ENCODE measurements at places on chromosomes 16 and 17.

DNA sequence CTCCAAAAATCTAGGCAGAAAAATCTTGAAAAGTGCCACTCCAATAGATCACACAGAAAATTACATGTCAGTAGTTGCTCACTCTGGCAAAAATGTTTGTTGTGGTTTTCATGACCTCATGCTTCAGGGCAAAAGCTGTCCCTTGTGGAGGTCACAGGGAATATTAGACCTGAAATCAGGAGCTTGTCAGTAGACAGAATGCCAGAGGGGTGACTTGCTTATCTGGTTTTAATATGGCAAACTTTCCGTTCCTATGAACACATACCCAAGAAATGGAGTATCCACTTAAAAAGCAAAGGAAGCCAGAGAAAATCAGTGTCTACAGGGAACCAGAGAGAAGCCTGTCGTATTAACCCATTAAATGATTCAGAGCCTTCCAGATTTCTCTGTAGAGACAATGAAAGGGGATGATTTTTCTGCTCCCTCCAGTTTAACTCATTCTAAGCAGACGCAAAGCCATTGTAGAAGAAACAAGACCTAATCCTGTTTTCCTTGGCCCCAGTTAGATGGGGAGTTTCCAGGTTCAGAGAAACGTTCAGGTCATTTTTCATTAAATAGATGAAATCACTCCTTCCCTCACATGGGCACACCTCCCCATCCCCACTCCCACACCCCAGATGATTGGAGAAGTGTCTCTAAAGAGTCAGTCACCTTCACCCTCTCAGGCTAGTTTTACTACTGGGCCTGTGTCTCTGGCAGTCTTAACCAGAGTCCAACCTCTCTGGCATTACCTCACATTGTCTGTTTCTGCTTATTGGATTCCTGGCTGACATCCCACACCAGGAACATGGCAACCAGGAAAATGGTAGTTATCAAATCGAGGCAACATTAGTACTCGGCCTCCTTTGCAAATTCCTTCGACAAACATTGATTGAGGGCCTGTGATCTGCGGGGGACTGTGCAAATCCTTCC, 6.0 kb downstream of the SOX9 start:
- DNase-seq, result peak; percentile 52

- DNase-seq, result no peak
These were observed 834 bp upstream of the TXNDC11 start for GRCh38 chr16:11743308-11744074.

- no peak for DNase-seq
These were observed 26.4 kb upstream of the SLC7A5 start for GRCh38 chr16:87895641-87896141.

GRCh38 chr17:41322094-41322902, 6.8 kb upstream of the KRTAP17-1 start:
- DNase-seq, result no peak

DNA sequence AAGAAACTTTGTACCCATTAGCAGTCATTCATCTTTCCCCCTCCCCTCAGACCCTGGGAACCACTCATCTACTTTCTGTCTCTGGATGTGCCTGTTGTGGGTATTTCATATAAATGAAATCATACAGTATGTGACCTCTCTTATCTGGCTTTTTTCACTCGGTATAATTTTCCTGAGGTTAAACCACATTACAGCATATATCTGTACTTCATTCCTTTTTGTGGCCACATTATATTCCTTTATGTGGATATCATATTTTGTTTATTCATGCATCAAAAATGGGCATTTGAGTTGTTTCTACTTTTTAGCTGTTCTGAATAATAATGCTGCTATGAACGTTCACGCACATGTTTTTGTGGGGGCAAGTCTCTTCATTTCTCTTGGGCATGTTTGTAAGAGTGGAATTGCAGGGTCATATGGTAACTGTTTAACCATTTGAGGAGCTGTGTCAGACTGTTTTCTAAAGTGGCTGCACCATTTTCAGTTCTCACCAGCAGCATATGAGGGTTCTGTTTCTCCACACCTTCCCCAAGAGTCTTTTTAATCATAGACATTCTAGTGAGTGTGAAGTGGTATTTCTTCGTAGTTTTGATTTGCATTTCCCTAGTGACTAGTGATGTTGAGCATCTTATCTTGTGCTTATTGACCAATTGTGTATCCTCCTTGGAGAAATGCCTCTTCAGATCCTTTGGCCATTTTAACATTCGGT, 3.8 kb downstream of the SNX29 start:
- no peak for DNase-seq

DNA sequence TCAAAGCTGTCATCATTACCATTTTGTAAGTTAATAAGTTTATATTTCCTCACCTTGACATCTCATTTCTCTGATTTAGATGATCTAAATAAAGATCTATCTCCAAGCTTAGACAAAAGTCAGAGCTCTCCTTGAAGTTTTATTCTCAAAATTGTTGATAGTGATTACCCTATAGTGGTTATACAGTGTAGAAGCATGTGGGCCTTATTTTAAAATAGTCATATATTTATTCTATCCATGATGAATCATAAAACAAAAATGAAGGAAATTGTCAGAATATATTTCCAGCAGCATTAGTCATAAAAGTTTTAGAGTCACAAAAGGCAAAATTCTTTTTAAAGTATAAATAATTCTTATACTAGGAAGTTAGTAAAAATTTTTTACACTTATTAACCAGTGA, 49.0 kb downstream of the RHOT1 start:
- DNase-seq, result no peak

DNA sequence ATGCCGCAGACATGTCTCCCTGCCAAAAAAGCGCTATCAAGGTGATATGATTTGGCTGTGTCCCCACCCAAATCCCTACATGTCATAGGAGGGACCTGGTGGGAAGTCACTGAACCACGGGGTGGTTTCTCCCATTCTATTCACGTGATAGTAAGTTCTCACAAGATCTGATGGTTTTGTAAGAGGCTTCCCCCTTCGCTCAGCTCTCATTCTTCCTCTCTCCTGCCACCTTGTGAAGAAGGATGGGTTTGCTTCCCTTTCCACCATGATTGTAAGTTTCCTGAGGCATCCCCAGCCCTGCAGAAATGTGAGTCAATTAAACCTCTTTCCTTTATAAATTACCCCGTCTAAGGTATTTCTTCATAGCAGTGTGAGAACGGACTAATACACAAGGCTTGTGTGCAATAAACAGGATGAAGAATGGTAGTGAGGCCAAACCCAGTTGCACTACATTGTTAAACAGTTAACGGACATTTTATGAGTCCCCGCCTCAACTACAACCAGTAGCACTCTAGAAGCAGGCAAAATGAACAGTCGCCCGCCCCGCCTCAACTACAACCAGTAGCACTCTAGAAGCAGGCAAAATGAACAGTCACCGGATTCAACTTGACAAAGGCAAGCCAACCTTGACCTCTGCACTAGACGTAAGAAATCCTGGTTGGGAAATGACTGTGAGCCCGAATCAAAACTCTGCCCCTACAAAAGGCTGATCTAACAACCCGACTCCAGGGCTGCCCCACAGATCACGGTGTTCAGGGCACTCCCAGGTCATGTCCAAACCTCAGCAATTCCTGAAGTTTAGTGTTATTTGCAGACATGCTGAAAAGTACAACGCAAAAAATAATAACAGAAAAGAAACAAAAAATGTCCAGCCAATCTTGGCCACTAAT, 26.3 kb downstream of the VPS53 start:
- DNase-seq, result peak; percentile 10

DNA sequence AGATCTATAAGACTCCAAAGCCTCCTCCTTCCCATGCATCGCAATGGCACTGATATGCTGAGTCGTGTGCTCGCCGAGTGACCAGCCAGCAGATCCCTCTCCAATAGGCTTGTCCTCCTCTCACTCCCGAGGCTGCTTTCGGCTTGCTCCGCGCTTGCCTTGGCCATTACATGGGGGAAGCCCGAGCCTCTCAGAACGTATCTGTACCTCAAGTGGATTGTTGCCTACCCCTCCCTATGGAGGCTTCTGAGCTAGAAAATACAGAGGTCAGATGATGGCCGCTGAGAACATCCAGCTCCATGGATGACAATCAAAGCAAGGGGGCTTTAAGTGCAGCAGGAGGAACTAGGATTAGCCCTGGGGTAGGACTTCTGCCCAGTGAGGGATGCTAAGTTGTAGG, 7.7 kb upstream of the NLRP1 start:
- no peak for DNase-seq

GRCh38 chr17:6651919-6652452, 424 bp downstream of the C17orf100 start:
- DNase-seq, result no peak

DNA sequence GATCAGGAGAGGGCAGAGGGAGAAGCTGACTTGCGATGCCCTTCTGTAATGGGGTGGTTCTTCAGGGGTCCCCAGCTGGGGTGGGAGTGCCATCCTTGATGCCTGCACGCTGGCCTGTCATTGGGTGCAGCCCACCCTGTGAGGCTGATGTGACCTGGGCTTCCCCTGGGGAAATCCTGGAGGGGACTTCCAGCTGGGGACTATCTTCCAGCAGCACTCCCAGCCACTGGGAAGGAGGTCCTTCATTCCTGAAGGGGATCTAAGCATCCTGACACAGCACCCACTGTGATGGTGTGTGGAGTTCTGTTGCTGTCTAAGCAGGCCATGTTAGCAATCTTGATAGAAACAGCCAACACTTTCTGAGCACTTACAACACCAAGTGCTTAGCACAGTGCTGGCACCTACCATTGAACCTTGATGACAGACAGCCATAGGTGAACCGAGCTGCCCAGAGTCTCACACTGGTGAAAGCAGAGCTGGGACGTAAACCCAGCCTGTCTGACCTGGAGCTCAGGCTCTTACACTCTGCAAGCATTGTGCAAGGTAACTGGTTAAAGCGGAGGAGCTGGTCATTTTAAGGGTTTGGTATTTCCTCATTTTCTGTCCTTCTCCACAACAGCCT, 211.3 kb downstream of the CCDC182 start:
- no peak for DNase-seq

GRCh38 chr16:69064124-69064763, 41.2 kb upstream of the HAS3 start:
- DNase-seq, result no peak

DNA sequence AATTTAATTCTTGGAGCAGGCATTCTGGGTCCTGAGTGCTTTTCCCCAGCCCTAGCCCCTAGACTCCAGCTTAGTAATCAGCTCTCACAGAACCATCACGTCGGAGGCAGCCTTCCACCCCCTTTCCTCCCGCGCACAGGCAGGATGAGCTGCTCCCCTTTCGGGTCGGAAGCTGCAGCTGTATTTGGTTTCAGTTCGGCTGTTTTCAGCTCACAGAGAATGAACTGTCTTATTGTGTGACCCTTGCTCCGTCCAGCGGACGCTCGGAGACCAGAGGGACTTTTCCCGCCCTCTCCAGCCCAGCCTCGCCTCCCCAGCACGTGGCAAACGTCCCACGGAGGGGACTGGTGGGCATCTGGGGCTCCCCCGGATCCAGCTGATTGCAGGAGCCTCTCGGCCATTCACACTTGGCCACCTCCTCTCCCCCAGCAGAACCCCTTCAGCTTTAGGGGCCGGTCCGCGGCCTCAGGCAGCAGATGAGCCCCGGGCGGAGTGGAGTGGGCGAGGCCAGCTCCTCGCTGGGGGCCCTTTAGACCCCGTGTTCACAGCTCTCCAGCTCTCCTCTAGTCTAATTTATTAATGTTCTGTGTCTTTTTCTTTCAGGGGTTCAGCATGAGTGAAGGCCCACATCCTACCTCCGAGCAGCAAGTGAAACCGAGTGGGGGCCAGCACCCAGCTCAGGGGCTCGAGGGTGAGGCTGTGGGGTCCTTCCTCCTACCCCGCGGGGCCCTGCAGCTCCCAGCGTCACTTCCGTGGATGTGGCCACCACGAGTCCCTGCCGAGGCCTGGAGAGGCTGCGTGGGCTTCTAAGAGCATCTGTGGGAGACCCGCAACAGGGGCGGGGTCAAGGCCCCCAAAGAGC, 863 bp upstream of the UTS2R start:
- DNase-seq, result no peak

DNA sequence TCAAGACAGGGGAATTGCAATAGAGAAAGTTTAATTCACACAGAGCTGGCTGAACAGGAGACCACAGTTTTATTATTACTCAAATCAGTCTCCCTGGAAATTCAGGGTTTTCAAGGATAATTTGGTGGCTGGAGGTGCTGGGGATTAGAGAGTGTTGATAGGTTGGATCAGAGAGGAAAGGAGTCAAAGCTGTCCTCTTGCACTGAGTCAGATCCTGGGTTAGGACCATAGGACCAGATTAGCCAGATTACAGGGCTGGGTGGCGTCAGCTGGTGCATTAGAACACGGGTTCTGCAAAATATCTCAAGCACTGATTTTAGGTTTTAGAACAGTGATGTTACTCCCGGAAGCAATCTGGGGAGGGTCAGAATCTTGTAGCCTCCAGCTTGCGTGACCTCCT, 1.8 kb upstream of the NSMCE1 start:
- DNase-seq, result no peak

DNA sequence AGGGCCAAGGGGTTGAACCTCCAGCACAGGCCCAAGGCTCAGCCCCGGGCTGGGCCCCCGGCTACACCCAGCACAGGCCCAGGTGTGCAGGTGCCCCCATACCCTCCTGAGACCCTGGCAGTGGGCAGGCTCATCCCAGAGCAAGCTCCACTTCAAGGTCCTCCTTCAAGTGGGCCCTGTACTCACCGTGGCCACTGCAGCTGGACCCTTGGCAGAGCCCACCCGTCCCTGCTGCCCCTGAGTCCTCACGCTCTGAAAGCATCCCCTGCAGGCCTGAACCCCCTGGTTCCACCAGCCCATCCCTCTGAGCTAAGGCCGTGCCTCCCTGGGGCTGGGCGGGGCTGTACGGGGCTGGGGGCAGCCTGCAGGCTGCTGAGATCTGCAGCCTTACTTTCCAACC, 11.2 kb upstream of the CACNA1H start:
- no peak for DNase-seq

GRCh38 chr17:43070872-43071271, 45.8 kb downstream of the RND2 start:
- DNase-seq, result no peak

DNA sequence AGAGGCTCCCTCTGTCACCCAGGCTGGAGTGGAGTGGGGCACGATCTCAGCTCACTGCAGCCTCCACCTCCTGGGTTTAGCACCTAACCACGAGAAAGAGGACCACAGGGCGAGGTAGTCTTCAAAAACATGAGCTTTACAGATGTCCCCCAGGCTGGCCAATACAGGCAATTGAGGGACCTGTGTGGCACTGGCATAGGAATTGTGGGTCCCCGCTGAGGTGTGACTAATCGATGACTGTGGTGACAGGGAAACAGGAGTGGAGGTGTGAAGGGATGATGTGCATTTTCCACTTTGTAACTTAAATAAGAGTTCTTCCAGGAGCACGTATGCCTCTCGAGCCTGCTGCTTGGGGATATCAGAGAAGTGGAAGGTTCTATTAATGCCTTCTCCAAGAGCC, 12.6 kb upstream of the ARHGAP17 start:
- no peak for DNase-seq

DNA sequence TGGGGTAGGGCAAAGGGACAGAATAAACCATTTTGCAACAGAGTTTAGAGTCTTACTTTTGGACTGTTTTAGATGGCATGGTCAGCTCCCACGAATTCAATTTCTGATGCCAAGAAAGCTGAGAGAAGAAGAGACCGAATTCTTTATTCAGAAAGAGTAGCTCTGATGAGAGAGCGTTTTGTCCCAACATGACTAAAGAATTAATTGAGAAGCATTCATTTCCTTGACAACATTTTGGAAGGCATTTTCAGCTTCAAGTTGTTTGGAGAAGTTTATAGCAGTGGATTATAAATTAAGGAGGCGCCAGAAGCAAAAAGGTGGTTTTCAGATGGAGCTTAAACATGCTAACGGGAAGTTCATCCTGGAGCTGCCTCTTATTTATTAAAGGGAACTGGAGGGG, 12.2 kb downstream of the GAN start:
- DNase-seq, result no peak
